ENCODE measurements at places on chromosomes 16 and 17.

DNA sequence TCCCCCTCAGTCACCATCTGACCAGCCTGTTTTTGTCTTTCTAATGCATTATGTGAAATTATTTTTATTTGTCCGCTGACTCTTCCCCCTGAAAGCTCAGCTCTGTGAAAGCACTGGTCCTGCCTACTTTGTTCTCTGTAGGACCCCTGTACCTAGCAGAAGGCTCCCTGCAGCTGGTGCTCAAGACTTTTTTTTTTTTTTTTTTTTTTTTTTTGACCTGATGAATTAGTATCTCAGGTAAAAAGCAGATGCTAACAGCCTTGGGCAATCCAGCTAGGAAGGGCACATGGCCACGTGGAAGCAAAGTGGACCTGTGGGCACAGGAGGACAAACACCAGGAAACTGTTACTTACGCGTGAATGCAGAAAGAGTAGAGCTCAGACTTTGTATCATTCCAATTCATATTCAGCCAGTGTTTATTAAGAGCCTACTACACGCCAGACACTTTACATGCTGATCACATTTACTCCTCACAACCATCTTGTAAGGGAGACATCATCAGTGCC, 629 bp upstream of the UNC119 start:
- peak overlapping the region; percentile 46 for H3K27ac ChIP-seq
- H3K36me3 ChIP-seq, result peaks cover 35% of the 10 kb centered on the region
- H3K27me3 ChIP-seq, result no peaks in the 10 kb centered on the region
- peak overlapping the region; percentile 95 for H3K4me3 ChIP-seq

- no peak for DNase-seq
- H3K4me3 ChIP-seq, result no peak overlapping the region
- H3K4me1 ChIP-seq, result no peaks in the 10 kb centered on the region
- no peaks in the 10 kb centered on the region for H3K27me3 ChIP-seq
- H3K36me3 ChIP-seq, result peaks cover 15% of the 10 kb centered on the region
- H3K27ac ChIP-seq, result no peak overlapping the region
Measured at GRCh38 chr17:9935408-9935807, 30.3 kb upstream of the RCVRN start.

DNA sequence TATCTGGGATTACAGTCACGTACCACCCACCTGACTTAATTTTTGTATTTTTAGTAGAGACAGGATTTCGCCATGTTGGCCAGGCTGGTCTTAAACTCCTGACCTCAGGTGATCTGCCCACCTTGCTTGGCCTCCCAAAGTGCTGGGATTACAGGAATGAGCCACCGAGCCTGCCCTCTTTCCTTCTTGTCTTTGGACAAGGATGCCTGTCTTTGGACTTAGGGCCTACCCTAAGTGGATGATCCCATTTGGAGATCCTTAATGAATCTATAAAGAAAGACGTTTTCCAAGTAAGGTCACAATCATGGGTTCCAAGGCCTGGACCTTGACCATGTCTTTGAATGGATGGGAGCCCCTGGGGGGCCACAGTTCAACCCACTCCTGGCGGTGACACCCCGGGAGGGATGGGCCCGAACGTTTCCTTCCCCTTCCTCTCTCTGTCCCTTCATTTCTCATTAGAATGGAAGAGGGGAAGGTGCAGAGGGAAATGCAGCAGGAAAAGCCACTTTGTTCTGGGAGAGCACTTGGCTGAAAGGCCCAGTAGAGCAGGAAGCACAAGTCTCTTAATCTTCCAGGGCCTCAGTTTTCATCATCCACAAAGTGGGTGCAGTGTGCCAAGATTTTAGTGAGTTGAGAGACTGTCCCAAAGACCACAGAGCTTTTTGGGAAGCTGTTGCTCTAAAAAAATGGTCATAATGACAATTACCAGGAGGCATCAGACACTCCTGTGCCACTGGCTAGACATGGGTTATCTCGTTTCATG, 353.3 kb downstream of the SEC14L1 start:
- H3K27ac ChIP-seq, result no peak overlapping the region
- peaks cover 56% of the 10 kb centered on the region for H3K36me3 ChIP-seq

DNA sequence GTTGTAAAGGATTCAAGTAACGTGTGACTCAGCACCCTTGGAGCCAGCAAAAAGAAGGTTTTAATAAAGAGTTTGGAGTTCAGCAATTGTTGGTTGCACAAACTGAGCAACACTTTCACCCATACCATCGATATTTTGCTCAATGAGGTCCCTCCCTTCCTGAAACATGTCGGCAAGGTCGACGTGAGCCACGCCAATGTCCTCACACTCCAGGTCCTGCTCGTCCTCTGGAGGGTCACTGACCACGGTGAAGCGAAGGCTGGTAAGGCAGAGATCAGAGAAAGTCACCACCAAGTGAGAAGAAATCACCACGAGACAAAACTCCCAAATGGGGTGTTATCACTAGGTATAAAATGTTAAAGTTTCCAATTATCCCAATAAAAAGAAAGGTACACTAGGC, 98.3 kb downstream of the RPGRIP1L start:
- no peak overlapping the region for H3K27ac ChIP-seq
- H3K4me1 ChIP-seq, result no peaks in the 10 kb centered on the region
- H3K4me3 ChIP-seq, result no peak overlapping the region
- H3K27me3 ChIP-seq, result no peaks in the 10 kb centered on the region

DNA sequence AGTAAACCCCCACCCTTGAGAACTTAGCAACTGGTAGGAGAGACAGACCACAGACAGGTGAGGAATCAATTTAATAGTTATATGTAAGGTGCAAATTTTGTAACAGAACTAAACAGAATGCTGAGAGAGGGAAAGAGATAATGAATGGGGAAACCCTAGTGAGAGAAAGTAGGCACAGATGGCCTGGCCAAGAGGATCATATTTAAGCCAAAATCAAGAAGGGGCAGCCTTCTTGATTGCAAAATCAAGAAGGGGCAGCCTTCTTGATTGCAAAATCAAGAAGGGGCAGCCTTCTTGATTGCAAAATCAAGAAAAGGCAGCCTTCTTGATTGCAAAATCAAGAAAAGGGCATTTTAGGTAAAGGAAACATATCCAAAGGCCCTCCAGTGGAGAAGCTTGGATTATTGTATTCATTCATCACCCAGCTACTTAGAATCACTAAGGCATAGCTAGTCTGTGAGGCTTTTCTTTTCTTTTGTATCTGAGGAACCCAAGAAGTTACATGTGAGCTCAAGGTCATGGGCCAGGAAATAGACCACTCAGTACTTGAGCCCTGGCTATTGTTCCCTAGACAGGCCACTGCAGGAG, 190.6 kb downstream of the CYLD start:
- DNase-seq, result no peak
- peaks cover 36% of the 10 kb centered on the region for H3K27me3 ChIP-seq
- H3K36me3 ChIP-seq, result no peaks in the 10 kb centered on the region
- H3K27ac ChIP-seq, result no peak overlapping the region

- DNase-seq, result no peak
- no peak overlapping the region for H3K4me3 ChIP-seq
- no peaks in the 10 kb centered on the region for H3K4me1 ChIP-seq
Measured at GRCh38 chr16:74736531-74737157, 36.0 kb upstream of the MLKL start.

DNA sequence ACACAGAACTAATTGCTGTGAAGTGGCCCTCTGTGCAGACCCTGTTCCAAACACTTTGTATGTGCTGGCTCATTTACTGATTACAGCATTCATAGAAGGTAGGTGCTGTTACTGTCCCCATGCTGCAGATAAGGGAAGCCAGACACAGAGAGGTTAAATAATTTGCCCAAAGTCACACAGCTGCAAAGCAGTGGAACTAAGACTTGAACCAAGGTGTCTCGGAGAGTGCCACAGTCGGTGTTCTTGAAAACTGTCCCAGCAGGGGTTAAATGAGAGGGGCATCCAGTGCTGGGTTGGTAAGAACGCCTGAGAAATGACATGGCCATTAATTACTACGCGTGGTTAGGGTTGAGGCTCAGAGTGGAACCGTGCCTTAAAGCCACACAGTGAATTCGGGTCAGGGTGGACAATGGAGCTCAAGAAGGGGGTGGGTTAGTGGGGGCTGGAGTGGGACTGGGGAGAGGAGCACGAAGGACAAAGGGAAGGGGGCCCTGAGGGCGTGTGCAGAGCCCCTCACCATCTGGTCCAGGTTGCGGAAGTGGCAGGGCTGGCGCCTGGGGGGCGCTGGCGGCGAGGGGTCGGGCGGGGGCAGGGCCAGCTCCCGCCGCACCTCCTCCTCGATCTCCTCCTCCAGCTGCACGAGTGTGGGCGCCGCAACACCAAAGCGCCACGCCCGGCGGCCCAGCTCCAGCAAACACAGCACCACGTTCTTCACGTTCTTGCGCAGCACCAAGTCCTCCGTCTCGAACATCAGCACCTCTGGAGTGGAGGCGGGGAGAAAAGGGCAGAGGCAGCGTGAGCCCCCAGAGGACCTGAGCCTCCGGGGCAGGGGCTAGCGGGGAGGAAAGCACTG, 3.3 kb downstream of the GAS2L2 start:
- no peak for DNase-seq
- H3K27me3 ChIP-seq, result peaks cover 54% of the 10 kb centered on the region
- H3K27ac ChIP-seq, result no peak overlapping the region
- H3K4me3 ChIP-seq, result no peak overlapping the region

DNA sequence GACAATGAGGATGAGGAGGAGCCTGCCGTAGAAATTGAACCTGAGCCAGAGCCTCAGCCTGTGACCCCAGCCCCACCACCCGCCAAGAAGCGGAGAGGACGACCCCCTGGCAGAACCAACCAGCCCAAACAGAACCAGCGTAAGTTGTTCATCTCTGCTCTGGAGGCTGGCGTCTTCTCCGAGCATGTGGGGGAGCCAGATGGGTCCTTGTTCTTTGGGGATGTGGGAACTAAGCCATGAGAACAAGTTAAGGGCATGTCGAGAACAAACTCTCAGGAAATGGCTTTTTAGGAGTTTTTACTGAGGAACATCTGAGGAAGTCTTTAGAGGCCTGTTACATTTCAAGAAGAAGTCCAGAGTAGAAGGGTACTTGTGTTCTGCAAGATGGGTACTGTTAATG, 8.2 kb upstream of the CARMIL2 start:
- H3K4me1 ChIP-seq, result no peaks in the 10 kb centered on the region
- no peak overlapping the region for H3K4me3 ChIP-seq
- no peak for DNase-seq
- no peaks in the 10 kb centered on the region for H3K27me3 ChIP-seq

- no peak overlapping the region for H3K4me3 ChIP-seq
- no peaks in the 10 kb centered on the region for H3K36me3 ChIP-seq
- peaks cover 14% of the 10 kb centered on the region for H3K4me1 ChIP-seq
- H3K27me3 ChIP-seq, result peaks cover 44% of the 10 kb centered on the region
Measured at GRCh38 chr17:39001703-39002637, 34.8 kb upstream of the FBXO47 start.
